ENCODE measurements at places on chromosomes 5 and 9.
A peak's percentile ranks its signal among the peaks of the same experiment; 100 is the strongest.

GRCh38 chr9:102362470-102363132 is 624.2 kb upstream of the GRIN3A start:
- no peak for DNase-seq

DNA sequence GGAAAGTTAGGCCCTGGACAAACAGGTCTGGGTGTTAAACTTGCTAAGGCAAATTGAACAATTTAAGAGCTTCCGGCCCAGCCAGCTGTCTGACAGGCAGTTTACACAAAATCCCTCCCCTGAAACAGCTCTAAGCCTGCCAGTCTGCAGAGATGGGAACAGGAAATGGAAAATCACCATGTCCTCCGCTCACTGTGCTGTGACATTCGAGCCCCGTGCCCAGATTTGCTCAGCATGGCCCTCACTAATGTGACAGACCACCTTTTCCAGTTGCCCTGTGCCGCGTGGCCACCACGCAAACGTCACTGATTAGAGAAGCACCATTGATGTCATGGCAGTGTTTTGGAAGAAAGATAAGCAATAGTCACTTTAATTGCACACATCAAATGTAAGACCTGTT is 41.0 kb downstream of the CCNJL start:
- no peak for DNase-seq

- DNase-seq = no peak
Measured at GRCh38 chr5:16799796-16800195, 136.3 kb downstream of the MYO10 start.

GRCh38 chr9:36827593-36827992 is 206.5 kb downstream of the PAX5 start:
- no peak for DNase-seq

GRCh38 chr5:127227881-127228280 is 62.7 kb upstream of the MEGF10 start:
- DNase-seq = peak; percentile 19

DNA sequence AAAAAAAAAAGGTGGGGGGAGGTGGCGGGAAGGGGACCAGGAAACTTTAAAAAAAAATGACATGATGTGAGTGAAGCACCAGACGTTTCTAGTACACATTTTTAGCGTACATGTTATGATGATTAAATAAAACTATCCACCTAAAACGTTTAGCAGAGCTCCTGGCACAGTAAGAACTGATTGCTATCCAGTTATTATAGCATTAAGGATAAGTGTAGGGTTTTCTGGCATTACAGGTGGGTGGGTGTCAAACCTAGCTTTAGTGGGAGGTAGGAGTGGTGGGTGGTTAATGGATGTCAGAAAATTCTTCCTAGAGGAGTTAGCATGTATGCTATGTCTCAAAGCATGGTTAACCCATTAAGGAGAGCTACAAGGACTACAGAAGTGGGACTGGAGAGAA is 2329.5 kb downstream of the MAT2B start:
- no peak for DNase-seq
